Umbilical cord (tissue), 2 donors: ENCODE measurements at places on chromosomes 4 and X. TPM values are rescaled to one million over a fixed set of nuclear protein-coding genes. Genes with fewer than 3 reads are reported as not detected.
A peak's percentile ranks its signal among the peaks of the same experiment; 100 is the strongest.

GRCh38 chrX:84501798-84502628, at the start of gene HDX:
TSS of gene HDX (minus strand) at chrX:84502453. CDS start at chrX:84475397, 27,056 bp downstream.
- peak; percentile 94 for DNase-seq

DNA sequence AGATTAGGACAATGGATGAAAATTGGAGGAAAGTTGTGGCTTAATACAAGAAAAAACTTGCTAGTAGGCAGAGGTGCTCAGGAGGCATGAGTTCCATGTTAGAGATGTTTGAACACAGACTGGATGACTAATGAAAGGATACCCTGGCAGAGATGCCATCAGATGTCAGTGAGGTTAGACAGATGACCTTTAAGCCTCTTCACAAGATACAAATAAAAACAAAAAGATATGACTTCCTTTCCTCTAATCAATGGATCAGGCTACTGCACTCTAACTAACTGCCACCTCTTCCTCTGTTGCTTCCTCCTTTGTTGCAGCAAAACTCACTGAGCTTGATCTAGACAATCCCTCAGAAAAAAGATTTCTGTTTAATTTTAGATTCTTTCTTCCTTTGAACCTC, 14.7 kb downstream of the STAP1 start:
- DNase-seq: no peak

DNA sequence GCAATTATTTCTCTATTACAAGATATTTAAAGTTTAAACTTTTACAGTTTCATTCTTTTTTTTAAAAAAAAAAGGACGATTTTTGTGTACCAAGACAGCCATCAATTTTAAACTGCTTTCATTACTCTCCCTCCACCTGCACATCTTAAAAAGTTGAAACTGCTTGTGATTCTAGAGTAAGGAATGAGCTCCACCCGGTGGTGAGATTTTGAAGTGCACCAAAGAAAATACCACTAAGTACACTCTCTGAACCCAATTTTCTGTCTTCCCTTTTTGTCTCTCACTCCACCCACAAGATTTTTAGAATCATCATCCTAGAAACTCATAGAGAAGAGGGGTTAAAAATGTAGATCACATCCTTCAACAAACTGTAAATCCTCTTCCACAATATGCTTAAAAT, 91.3 kb upstream of the WDR44 start:
- DNase-seq: peak; percentile 54

DNA sequence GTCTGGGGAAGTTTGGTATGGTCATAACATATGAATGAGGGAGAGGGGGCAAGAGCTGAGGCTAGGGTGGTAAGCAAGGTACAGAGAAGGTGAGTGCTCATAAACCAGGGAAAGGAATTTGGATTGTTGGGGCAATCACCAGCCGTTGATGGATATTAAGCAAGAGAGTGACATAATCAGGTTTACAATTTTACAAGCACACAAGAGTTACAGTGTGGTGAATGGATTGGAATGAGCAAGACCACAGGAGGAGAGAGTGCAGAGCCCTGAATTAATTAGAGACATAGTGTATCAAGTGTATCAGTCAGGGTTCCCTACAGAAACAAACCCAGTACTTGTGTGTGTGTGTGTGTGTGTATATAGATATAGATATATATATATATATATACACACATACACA, 18.7 kb upstream of the FMR1NB start:
- no peak for DNase-seq

DNA sequence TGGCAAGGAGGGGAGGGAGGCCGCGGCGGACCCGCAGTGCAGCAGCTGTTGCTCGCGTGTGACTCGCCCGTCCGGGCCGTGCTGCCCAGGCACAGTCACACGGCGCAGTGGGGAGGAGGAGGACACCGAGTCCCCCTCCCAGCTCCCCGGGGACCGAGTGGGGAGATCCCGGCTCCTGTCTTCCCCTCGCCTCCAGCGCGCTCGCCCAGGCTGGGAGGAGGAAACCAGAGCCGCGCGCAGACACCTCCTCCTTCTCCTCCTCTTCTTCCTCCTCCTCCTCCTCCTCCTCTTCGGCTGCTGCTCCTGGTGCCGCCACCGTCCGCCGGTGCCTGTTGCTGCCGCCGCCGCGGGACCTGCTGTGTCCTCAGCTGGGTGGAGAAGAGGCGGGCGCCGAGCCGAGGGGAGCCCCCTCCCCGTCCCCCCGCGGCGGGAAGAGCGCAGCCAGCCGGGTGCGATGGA, at the start of gene TBC1D1:
TSS of gene TBC1D1 (plus strand) at position 284 of the 459 bp plus-strand sequence. CDS start 11,012 bp downstream, outside the sequence.
- DNase-seq: peak; percentile 35

GRCh38 chr4:115370490-115370889, 257.1 kb upstream of the NDST4 start:
- no peak for DNase-seq

DNA sequence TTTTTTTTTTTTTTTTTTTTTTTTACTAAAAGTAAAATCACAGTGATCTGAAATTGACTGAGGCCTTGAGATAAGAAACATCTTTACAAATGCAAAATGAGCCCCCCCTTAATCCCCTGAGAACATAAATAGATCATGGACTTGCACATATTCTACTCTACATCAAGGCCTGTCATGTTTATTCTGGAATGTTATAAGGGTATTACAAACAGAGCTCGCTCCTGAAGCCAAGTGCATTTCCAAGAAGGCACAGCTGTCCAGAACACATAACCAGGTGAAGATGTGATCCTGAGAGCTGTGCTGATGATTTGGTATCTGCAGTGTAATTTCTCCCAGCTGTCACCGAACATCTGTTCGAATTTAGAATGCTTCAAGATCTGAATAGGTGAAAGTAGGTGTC, 384.5 kb downstream of the GPAT3 start:
- DNase-seq: no peak

DNA sequence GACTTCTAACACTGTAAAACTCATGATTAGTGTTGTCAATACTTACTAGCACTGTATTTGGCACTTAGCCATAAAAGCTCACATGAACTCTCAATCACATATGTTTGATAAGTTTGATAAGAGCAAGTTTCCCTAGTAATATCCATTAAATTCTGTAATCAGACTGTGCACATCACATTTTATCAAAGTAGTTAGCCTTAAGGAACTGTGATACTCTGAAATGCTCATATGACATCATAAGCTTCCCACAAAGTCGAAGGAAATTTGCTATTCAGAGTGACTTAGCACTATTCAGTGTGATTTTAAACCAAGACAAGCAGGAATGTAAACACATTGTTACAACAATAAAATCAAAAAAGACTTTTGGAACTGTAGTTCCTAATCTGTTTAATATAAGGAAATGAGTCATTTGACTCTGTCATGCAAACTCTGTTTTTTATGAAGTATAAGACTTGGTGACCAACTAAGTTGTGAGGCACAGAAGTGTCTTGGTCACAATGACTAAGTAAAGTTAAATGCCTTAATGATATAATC, 6.7 kb downstream of the SLC7A11 start:
- DNase-seq: no peak

DNA sequence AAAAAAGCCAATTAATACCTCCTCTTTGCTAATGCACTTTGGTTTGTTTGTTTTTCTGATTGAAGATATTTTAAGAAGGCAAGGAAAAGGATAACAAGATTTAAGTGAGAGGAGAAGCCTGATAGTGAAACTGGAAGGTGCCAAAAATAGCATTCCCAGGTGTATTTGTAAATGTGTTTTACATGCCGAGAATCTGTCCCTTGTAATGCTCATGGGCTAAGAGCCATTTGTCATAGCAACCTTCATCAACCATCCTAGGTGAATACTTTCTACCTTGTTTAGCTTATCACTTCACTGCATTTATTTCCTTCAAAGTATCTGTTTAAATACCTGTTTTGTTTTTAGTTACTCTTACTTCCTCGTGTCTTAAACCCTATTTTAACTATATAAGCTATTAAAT, 127.8 kb downstream of the KCTD8 start:
- DNase-seq: no peak

GRCh38 chr4:173572493-173573129, 42.6 kb upstream of the HAND2 start:
- no peak for DNase-seq

- no peak for DNase-seq
Observed at GRCh38 chr4:87235020-87235671, 14.7 kb upstream of the KLHL8 start.

GRCh38 chrX:8520178-8520577, 55.5 kb downstream of the VCX3B start:
- no peak for DNase-seq

DNA sequence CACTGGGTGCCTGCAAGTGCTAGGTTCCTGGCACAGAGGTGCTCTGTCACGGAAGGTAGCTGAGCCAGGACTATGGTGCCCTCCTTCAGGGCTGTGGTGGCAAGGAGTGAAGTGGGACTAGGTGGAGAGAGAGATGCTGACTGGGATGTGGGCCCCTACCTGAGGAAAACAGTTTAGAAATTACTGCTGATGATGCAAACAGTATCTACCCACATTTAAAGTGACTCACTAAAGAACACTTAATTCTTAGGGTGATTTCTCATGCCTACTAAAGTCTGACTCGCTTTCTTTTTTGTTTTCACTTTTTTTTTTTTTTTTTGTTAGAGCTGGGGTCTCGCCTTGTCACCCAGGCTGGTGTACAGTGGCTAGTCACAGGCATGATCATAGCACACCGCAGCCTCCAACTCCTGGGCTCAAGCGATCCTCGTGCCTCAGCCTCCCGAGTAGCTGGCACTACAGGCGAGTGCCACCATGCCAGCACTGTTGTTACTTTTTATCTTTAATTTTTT, 3.1 kb downstream of the ZNF185 start:
- DNase-seq: no peak

DNA sequence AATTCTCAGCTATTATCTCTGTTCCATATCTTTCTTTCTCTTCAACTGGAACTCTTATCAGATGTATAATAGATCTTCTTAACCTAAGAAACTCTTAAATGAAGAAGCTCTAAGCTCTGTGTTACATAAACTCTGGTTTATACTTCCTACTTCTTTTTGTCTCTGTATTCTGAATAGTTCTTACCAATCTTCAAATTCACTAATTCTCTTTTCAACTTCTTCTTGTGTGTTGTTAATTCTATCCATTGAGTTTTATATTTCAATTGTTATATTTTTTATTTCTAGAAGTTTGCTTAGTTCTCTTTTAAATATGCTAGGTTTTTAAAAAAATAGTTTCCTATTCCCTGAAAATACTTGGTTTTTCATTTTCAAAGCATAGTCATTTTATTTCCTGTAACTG, 13.2 kb upstream of the MMAA start:
- DNase-seq: no peak

GRCh38 chr4:61162116-61162515, 38.0 kb upstream of the ADGRL3 start:
- no peak for DNase-seq

DNA sequence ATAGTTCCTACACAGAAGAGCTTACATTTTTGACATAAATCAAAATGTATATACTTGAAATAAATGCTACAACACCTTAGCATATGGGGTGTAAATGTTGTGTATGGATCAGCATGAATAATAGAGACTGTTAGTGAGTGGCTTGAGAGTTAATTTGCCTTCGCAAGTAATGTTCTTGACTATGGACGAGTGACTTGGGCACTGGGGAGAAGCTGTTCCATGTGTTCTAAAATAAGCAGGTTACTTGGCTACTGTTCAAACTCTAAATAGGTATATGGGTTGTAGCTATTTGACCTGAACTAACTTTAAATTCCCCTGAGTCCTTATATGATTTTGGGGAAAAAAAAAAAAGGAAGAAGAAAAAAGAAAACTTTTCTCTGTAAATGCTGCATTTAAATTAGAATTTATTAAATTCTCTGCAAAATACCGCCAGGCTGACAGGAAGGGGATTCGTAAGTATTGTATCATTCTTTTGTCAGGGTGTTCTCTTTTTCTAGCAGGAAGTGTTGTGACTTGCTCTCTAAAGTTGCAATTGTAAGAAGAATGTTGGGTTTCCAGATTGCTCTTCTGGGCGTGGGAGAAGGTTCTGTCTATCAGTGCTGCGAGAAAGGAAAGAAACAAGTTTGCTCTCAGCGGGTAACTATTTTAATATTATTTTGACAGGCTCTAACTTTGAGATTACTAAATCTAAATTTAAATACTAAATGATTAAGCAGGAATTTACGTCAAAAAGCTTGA, 32.2 kb downstream of the PLS3 start:
- DNase-seq: peak; percentile 50

DNA sequence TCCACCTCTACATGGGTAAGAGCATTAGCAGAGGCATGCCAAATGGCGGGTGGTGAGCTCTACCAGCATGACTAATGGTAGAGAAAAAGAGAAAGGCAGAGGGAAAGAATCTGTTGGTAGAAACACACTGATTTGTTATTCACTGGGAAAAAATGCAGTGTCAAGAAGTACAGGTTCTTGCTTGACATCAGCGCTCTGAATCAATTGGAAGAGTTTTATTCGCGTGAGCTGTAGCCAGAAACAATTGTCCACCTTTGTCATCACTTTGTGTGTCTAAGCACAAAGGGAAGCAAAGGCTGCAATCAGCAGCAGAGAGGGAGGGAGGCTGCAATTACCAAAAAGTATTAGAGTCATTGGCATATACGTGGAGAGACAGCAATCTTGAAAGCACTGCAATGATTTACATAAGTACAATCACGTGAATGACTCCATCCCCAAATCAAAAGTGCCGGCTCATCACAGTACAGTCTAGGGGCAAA, 67.7 kb upstream of the HS3ST1 start:
- DNase-seq: no peak

DNA sequence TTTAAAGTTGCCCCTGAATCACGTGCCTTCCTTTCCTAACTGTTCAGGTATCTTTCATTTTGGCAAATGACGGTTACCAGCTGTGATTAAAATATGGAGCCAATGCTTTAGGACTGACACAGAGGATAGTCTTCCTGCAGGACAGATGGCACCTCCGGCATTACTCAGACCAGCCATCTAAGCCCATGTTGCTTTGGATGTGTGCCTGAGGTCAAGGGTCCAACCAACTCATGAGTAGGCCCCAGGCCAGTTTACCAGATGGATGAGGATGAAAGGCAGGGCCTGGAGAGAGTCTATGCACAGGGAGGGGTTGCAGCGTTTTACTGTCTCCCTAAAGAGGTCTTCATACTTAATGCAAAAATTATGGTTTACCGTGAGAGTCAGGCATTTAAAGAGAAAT, 174.0 kb upstream of the GATB start:
- DNase-seq: no peak

DNA sequence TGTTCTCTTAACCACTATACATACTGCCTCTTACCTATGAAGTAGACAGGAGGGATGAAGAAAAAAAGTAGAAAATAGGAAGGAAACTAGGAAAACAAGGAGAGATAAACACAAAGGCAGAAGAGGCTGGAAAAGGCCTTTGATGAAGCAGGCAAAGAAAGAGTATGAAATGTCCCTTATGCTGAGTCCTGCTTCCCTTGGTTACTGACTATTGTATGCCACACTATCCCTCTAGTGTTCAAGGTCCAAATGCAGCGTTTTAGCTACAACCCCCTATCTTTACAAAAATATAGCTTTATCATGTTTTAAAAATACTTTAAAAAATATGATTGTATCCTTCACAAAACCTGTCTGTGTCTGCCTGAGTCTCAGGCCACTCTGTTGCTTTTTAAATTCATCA, 233.1 kb downstream of the CAMK2D start:
- no peak for DNase-seq

The BANK1 gene
- 15.9 TPM for total RNA-seq

The FGG gene
- 19.7 TPM for total RNA-seq

The SPINK2 gene
- total RNA-seq: not detected

The GLRB gene
- total RNA-seq: 9.1 TPM

The PPP3CA gene
- 41.2 TPM for total RNA-seq

The GUCY1A1 gene
- 252 TPM for total RNA-seq

The ADH1B gene
- 14.4 TPM for total RNA-seq
